ENCODE measurements at places on chromosomes 1 and 21. TPM values are rescaled to one million over a fixed set of nuclear protein-coding genes. Genes with fewer than 3 reads are reported as not detected.

GNL2 gene
- 76.9 TPM for total RNA-seq

PTPRF gene
- 7.8 TPM for total RNA-seq

OR2T35 gene
- total RNA-seq, result not detected

CFAP57 gene
- total RNA-seq, result 0.47 TPM

DNA sequence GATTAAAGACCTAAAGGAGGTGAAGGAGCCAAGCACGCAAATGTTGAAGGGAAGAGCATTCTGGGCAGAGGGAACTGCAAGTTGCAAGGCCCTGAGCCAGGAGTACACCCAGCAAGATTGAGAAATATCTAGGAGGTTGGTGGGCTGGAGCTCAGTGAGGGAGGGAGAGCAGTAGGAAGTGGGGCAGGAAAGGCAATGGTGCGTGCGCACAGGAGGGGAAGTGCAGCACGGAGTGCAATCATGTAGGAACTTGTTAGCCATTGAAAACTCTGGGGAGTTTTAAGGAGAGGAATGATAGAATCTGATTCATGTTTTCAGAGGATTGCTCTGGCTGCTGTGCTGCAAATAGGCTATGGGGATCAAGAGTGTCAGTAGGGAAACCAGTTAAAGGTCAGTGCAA, 13.2 kb upstream of the IGSF3 start:
- DNase-seq, result no peak

DNA sequence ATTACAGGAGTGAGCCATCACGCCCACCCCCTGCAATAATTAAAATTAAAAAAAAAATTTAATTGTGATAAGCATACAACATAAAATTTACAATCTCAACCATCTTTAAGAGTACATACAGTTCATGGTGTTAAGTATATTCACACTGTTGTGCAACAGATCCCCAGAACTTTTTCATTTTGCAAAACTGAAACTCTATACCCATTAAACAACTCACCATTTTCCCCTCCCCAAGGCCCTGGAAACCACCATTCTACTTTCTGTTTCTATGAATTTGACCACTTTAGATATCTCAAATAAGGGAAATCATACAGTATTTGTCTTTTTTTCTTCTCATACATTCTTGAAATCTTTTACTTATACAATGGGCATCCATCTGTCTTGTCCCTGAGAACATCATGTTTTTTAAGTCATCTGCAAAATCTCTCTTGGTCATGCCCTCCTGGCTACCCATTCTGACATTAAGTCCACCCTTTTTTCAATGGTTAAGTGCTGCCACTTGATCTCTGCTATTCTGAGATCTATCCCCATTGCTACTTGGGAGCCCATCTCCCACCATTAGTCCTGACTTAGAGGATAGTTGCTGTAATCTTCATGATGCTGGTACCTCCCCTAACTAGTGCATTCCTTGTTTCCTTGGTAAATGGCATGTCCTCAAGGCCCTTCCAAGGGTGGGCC, 39.4 kb upstream of the ZFYVE9 start:
- DNase-seq, result no peak

All from myocyte (in vitro differentiated cells).